ENCODE measurements at places on chromosomes 5 and 9.

GRCh38 chr9:96852676-96853075 is 1.6 kb downstream of the ZNF782 start:
- no peak for DNase-seq

GRCh38 chr9:128175102-128175563 is 15.1 kb downstream of the BBLN start:
- peak; percentile 30 for DNase-seq

DNA sequence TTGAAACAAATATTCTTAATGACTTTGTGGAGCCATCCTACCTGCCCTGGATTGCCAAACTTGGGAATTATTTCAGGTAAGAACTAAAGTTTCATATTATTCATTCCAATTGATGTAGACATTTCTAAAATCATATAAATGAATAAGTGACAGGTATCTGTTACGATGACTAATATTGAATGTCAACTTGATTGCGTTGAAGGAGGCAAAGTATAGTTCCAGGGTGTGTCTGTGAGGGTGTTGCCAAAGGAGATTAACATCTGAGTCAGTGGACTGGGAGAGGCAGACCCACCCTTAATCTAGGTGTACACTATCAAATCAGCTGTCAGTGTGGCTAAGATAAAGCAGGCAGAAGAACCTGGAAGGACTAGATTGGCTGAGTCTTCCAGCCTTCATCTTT is 1688.4 kb upstream of the CDH9 start:
- no peak for DNase-seq

DNA sequence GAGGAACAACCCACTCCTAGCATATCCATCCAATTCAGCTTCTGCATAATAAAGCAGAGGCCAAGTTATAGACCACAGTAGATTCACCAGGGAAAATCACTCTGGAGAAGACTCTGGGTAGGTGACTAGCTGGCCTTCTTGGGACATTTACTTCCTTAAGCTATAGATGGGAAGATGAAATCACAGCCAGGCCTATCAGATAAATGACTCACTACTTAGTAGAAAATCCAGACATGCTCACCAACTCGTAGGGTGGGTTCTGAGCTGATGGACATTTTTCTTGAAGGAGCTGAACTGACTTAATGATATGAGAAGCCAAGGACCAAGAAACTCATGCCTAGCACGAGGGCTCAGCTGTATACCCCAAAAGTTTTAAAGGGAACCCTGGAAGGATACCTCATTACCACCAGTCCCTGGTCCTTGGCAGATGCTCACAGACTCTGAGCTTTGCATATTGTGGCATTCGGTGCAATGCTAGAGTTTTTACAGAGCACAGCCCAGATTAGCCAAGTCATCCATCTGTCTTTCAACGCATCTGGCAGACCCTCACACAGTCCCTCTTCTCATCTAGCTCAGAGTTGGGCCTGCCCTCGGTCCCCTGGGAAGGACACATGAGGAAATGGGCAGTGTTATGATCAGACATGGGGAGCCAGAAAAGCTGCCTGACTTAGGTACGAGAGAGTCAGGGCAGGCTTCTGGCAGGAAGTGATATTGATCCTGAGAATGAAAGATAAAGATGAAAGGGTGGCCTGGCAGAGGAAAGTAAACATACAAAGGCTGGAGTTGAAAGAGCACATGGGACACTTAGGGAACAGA is 15.0 kb downstream of the ACSL6 start:
- no peak for DNase-seq

DNA sequence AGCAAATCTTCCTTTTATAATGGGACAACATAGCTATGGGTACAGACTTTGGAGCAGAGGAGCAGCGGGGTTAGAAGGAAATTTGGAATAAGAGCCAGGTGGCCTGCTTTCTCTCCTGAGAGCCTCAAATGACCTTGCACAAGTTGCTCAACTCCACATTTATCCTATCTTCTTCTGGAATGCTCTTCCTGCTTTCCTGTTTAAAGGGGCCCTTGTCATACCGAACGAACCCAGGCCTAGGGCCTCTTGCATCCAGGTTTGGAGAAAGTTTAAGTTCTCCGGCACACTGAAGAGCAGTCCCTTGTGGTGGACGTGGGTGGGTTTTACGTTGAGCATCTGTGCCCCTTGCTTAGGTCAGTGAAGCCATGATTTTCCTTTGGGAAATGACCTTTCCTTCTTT is 197.9 kb upstream of the NR3C1 start:
- no peak for DNase-seq

DNA sequence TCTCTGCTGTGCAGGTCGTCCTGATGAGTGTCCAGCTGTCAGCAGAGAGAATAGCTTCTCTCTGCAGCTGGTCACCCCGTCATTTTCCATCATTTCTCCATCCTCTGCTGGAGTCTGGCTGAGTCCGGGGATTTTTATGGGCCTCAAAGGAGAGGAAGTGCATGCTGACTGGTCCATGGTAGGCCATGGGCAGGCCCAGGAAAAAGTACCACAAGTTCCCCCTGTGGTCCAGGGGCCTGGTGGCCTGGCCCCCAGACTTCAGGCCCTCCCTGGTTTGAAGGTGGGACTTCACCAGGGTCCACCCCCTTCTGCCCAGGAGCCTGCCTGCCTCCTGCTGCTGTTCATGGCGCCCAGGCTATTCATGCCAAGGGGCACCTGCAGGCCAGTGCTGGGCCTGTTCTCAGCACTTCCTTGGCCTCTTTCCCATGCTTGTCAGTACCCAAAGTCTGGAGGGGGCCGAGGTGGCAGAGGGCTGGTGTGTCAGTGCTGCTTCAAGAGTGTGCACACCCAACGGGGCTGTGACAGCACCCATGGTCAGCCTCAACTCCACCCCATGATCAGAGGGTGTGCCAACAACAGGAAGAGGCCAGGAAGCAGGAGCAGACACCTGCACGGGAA is 7.3 kb upstream of the MTMR12 start:
- no peak for DNase-seq

DNA sequence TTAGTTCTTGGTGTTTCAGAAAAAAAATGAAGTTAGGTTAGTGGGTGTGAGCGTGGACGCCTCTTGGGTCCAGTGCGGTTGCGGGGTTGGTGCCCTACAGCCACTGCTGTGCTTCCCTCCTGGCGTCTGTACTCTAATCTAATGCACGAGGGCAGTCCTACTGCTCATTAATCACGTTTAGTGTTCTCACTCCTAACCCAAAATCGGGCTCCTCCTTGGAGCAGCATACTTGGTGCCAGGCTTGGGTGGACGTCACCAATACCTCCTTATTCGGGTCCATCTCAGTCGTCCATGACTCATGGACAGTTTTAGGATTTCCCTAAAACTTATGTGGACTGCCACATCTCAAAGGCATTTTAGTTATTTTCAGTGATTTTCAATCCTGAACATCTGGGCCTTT is 41.6 kb downstream of the TRIO start:
- no peak for DNase-seq

Data from SJSA1 (cell line).